ENCODE measurements at places on chromosomes 1 and 21. TPM values are rescaled to one million over a fixed set of nuclear protein-coding genes. Genes with fewer than 3 reads are reported as not detected.

DNA sequence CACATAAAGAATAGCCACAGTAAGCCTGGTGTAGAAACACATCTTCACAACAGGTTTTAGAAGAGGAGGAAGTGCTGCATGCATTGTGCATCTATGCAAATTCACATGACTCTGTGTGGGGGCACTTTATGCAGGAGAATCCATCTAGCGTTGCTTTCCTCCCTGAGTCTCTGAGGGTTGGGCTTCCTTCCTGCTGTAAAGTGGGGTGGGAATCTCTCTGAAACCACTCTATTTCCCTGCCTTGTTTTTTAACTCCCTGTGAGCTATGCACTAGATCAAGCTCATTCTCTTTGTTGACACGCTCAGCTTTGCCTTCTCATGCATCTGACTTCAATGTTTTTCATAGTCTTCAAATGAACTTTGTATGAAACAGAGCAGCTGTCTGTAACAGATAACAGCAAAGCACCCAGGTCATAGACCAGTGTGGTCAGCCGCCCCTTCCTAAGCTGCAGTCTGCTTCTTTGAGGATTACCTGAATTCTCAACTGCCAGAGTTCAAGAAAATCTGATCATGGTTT lies 102.7 kb upstream of the DPH5 start:
- peak; percentile 18 for DNase-seq

- no peak for DNase-seq
These were observed 92.7 kb downstream of the PLD5 start for GRCh38 chr1:242431786-242432185.

GRCh38 chr1:223531742-223532341 lies 133.7 kb downstream of the CAPN8 start:
- DNase-seq, result peak; percentile 65

DNA sequence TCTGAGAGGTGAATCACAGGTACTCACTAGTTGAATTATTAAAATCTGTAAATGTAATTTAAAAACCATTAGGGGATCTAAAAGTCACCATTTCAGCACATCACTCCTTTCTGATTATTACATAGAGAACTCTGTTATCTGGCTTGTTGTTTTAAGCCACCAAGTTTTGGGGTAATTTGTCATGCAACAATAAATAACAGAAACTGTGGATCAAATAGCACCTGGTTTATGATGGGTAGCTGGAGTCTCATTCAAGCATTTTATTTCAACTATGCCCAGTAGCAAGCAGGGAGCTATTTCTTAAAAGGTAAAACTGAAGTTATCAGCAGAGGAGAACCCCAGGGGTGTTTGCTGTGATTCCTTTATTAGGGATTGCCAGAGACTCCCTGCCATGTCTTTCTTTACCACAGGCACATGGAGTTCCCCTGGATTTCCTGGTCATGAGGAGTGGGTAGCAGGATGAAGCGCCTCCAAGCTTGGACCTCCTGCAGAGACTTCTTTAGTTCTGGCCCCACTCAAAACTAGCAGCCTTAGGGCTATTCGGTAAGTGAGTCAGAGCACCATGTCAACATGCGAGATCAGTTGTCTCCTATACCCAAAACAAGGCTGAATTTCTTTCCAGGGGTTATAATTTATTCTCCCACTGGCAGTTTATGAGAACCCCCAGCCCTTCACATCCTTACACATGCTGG lies 179.2 kb downstream of the GIPC2 start:
- no peak for DNase-seq

DNA sequence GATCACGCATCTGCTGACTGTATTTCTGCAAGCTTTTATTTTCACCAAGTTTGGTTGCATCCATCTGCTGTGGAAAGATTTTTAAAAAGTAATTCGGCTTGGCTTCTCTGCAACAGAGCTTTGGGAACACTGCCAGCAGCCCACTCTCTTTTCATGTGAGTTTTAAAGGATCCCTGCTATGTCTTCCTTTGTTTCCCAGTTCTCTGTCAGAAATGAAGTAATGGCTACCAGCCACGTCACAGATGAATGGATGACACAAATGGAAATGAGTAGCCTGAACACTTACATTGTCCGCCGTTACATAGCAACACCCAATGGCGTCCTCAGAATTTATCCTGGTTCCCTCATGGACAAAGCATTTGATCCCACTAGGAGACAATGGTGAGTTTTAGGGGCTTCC lies 80.6 kb upstream of the RAVER2 start:
- no peak for DNase-seq

GRCh38 chr1:182752077-182752988 lies 37.2 kb upstream of the NPL start:
- no peak for DNase-seq

- no peak for DNase-seq
These were observed 10.4 kb downstream of the KLHDC7A start for GRCh38 chr1:18491168-18491567.

DNA sequence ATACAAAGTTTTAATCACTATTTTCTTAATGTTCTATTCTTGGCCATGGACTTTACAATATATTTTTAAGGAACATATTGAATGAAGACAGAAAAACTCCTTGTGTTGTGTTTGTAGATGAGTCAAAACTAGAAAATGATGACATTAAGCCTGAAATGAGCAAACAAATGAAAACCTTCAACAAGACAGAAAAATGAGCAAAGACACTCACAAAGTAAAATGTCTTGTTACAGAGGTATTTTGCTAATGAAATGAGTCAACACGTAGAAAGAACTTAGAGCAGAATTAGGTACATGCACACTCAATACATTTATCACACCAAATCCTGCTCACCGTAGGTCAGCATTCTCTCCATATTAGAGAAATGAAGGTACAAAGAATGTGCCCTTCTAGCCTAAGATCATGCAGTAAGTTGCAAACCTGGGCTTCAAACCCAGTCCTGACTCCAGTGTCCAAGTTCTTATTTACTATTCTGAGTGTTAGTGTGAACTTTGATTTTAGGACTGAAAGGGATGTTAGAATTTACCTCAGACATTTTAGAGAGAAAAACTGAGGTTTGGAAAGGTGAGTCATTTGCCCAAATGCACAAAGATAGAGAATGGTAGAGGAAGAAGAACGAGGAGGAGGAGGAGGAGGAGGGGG lies 133.9 kb upstream of the SGIP1 start:
- no peak for DNase-seq

- DNase-seq, result no peak
These were observed 84.0 kb downstream of the PTPRU start for GRCh38 chr1:29320156-29320940.

GRCh38 chr1:64936956-64937355 lies 29.4 kb downstream of the JAK1 start:
- DNase-seq, result no peak

GRCh38 chr1:119924948-119925898 lies 28.9 kb upstream of the ADAM30 start:
- DNase-seq, result no peak

GRCh38 chr1:111212634-111213335 lies 12.3 kb upstream of the DENND2D start:
- DNase-seq, result no peak

- no peak for DNase-seq
These were observed 148.5 kb downstream of the POU2F1 start for GRCh38 chr1:167369175-167369574.

DNA sequence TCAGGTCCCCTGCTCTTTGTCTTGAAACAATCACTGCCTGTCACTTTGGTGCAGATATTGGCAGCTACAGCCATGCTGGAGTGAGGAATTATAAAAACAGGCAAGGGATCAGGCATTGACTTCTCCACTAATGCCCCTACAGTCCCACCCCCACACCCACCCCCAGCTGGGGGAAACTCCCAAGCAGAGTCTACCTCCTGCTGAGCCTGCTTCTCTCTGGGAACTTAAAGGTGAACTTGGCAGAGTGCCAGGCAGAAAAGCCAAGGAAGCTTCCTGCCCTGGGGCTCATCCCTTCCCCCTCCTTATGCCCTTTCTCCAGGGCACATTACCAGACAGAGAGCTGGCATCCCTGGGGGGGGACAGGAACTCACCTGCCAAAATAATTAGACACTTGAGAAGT lies 6.7 kb downstream of the NCMAP start:
- DNase-seq, result no peak

- DNase-seq, result no peak
These were observed 32.6 kb downstream of the NIBAN1 start for GRCh38 chr1:184941735-184942134.

GRCh38 chr1:11804666-11805421 lies 920 bp downstream of the MTHFR start:
- peak; percentile 20 for DNase-seq

- no peak for DNase-seq
These were observed 37.8 kb downstream of the GPA33 start for GRCh38 chr1:167052389-167052788.

GRCh38 chr1:198986442-198986841 lies 347.6 kb downstream of the PTPRC start:
- no peak for DNase-seq

DNA sequence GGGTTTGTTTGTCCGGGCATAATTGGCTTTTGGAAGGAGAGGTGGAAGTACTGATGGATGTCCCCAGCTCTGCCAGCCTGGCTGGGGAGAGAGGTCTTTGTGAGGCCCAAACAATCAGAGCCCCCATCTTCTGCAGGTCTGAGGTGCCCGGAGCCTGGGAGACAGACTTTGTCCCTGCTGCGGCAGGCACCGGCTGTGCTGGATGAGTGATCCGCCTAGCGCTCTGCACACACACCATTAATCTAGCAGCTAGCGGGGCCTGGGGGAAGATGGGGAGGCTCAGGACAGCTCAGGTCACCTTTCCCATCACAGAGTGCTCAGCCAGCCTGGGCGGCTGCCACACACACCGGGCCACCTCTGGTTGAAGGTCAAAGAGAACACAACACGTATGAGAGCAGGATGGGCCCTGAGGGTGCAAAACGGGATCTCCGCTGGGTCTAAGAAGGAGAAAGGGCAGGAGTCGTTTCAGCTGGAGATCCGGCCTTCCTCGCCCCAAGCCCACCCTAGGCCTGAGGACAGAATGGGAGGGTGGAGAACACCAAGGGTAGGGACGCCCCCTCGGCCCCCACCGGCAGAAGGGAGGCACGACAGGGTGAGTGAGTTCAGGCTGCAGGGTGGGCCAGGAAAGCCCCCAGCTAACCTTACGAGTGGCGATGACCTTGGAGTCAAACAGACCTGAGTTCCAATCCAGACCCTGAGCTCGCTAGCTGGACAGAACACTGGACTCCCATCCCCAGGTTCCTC lies 341.8 kb downstream of the NPHP4 start:
- DNase-seq, result peak; percentile 3

GRCh38 chr1:225885336-225885735 lies 3.2 kb upstream of the TMEM63A start:
- DNase-seq, result no peak

DNA sequence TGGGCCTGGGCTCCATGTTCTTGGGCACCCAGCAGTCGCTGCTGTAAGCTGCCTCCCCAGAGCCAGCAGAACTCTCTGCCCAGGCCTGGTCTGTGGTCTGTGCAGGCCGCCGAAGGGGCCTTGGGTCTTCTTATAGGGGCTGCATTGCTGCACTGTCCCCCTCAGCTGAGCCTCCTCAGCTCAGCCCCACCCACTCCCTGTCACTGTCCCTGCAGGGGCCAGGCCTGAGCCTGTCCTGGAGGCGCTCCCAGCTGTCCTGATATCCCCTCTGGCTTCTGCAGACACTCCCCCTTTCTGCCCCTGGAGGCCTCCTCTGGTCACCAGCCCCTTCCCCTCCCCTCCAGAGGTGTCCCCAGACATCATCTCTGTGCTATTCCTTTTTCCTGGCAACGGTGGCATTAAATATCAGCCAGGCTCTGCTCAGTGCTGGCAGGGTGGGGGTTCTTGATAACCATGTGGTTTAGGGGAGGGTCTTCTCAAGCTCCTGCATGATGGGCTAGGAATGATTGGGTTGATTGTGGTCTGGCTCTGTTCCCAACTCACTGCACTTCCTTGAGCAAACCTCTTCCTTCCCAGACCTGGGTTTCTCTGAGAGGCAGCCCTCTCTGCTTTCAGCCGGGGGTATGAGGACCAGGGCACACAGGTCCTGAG lies 3.7 kb upstream of the FOXO6 start:
- DNase-seq, result peak; percentile 14

DNA sequence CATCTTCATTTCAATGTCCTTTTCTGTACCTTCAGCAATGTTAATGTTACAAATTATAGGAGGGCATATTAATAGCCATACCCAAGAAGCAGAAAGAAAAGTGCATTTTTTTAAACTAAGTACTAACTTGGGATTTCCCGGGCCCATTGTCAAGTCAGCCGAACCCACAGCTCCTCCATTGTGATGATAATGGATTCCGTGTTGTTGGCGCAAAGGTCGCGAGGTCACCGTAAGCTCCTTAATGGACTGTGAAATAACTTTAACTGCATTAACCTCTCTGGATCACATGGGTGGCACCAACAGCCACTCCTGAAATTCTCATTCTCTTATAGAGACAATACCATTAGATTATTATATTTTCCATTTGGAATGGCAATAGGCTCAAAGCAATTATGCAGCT lies 250.6 kb upstream of the RRP15 start:
- DNase-seq, result no peak

DNA sequence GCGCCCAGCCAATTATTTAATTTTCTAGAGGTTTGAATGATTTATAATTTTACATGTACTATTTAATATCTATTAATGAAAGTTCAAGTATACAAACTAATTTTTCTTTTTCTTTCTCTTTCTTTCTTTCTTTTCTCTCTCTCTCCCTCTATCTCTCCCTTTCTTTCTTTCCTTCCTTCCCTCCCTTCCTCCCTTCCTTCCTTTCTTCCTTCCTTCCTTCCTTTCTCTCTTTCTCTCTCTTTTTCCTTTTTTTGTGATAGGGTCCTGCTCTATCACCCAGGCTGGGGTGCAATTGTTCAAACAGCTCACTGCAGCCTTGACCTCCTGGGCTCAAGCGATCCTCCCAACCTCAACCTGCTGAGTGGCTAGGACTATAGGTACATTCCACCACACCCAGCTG lies 16.1 kb upstream of the KIF14 start:
- no peak for DNase-seq

DNA sequence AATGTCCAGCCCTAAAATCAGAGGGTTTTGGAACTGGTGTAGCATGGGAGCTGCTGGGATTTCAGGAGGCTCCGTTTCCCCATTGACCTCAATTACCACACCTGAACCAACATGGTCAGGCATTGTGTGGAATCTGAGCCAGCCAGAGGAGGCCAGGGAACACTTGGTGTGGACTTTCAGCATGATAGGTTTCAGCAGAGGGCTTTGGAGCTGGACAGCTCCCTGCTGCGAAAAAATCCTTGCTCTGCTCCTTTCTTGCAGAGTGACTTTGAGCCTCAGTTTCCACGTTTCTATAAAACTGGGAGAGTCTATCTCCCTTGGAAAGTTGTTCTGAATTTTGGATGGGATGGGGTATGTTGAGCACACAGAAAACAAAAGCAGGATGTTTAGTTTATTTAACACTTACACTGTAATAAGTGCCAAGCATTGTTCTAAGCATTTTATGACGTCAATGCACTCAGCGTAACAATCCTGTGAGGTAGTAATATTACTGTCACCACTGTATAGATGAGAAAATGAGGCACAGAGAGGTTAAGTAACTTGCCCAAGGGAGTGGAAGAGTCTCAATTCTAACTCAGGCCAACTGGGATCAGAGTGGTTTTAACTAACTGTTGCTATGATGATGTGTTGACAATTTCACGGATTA lies 168.0 kb downstream of the GRIK3 start:
- no peak for DNase-seq

GRCh38 chr1:27862671-27863537 lies 9.4 kb upstream of the THEMIS2 start:
- no peak for DNase-seq

The VHLL gene
- total RNA-seq, result not detected

The CLEC20A gene
- not detected for total RNA-seq

The CCDC185 gene
- total RNA-seq, result not detected

The PODN gene
- total RNA-seq, result not detected

The FAM151A gene
- not detected for total RNA-seq

The ARID4B gene
- 54.1 TPM for total RNA-seq

The RTCA gene
- total RNA-seq, result 68.2 TPM

The SPRR2A gene
- not detected for total RNA-seq

The CD247 gene
- 239 TPM for total RNA-seq

The FALEC gene
- total RNA-seq, result not detected

The ADORA1 gene
- 0.40 TPM for total RNA-seq

Data from activated CD4-positive, alpha-beta memory T cell treated with anti-CD3 and anti-CD28 coated beads, Interleukin-2, amount 10 ng/mL, durations not matched to agents 7 days and 5 days (primary cell).